ENCODE measurements at places on chromosomes 5 and 9.

GRCh38 chr9:113597390-113598241 is 134.1 kb downstream of the RGS3 start:
- DNase-seq, result no peak

DNA sequence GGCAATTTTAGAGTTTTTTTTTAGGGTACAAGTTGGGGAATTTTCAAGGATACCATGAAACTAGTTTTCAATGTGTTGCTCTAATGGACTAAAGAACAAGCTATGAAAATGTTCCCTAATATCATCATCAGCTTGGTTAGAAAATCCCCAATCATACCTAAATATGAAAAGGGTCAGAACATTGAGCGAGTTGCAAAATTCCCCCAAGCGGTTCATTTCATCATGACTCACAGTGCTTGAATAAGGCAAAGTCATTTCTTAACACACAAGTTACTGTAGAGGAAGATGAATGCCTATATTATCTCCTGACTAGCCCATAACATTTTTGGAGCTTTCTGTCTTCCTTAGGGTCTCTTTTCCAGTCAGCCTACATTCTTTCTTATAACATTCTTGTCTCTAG is 62.7 kb downstream of the ST8SIA4 start:
- no peak for DNase-seq

DNA sequence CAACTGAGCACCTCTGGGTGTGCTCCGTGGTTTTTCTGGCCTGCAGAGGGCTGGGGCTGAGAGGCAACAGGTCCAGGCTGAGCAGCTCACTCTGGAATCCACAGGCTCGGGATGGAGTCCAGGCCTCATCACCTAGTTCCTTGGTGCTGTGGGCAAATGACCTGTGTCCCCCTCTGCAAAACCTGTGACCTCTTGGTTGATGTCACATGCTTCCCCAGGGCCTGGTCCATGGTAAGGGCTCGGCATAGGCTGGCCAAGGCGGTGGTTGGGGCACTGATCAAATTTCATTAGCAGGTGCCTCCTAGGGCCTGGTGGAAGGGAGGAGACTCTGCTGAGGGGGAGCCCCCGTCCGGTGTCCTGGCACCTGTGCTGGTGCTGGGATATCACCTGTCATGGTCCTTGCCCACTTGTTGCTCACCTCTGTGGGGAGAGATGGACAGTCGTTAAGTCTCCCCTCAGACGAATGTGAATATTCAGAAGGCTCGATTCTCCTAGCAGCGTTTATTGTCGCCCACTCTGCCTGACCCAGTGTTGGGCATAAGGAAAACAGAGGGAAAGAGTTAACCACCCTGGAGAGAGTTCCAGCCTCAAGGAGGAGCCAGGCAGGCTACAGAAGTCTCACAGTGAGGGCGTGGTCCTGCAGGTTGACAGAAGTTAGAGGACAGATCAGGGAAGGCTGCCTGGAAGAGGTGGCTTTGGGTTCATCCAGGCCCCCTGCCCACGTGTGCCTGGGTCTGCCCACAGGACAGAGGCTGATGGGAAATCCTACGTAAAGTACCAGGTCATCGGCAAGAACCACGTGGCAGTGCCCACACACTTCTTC is 3.5 kb downstream of the ENDOG start:
- DNase-seq, result no peak

GRCh38 chr9:135186248-135187164 is 99.0 kb downstream of the OLFM1 start:
- no peak for DNase-seq

Data from naive thymus-derived CD8-positive, alpha-beta T cell (primary cell).